ENCODE measurements at places on chromosomes 12 and 14.

DNA sequence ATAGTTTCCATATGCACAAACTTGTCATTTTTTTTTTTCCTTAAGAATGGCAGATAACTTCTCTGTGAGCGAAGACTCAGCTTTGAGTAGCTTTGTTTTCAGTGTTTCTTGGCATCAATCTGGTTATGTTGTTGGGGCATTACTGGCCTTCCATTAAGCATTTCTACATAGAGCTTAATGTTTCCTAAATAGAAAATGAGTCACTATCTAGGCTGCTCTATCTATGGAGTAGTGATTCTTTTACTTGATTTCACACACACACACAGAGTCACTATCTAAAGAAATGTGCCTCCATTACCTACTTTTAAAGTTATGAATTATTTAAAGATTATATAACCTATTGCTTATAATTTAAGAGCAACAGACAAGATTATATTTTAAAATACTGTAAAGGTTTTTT lies 53.9 kb downstream of the TMEM260 start:
- DNase-seq = no peak

DNA sequence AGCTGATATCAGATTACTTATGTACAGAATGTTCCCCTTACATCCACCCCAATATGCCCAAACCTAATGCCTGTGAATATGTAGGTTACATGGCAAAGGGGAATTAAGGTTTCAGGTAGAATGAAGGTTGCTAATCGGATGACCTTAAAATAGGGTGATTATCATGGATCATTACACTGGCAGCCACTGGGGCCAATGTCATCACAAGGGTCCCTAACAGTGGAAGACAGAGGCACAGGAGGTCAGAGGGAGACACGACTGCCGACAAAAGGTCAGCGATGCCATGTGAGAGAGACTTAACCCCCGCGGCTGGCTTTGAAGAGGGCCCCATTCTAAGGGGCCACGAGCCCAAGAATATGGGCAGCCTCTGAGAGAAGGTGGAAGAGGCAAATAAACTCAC lies 106.8 kb upstream of the EVL start:
- DNase-seq = no peak

DNA sequence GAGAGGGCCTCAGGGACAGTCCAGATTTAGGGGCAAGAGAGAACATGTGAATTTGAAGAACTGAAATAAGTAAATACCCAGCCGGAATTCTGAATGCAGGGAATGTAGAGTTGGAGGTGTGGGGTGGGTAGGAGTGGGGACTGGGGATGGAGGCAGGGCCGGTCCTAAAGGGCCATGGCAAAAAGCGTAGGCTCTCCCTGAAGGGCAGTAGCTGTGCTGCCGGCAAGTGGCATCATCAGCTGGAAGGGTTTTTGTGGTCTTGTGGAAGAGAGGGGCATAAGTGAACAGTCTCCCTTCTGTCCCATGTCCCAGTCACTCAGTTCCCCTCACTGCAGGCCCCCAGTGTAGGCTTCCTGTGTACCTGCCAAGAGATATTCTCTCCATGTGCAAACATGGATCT lies 104.6 kb downstream of the GCH1 start:
- no peak for DNase-seq

- no peak for DNase-seq
Observed at GRCh38 chr14:84976805-84977204, 553.1 kb upstream of the FLRT2 start.

DNA sequence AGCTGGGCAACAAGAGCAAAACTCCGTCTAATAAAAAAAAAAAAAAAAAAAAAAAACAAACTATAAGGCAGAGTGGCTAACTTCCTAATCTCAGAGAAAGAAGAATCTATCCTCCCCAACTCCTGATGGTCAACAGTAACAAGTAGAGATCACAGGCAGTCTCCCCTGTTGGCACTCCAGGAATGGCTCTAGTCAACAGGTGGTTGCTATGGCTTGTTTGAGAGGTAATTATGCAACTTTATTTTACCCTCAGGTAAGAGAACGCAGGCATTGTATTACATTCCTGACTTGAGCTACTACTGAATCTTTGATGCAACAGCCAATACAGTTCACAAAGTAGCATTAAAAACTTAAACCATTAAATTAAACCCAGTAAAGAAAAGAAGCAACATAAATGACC lies 180.3 kb downstream of the DICER1 start:
- no peak for DNase-seq

GRCh38 chr14:77097006-77097699 lies 905 bp upstream of the CIPC start:
- DNase-seq = no peak

GRCh38 chr12:53299454-53300180 lies at the start of gene MYG1:
Gene MYG1, plus strand, starts transcription at chr12:53299695. Its CDS starts 43 bp downstream, at chr12:53299738.
- peak; percentile 41 for DNase-seq

DNA sequence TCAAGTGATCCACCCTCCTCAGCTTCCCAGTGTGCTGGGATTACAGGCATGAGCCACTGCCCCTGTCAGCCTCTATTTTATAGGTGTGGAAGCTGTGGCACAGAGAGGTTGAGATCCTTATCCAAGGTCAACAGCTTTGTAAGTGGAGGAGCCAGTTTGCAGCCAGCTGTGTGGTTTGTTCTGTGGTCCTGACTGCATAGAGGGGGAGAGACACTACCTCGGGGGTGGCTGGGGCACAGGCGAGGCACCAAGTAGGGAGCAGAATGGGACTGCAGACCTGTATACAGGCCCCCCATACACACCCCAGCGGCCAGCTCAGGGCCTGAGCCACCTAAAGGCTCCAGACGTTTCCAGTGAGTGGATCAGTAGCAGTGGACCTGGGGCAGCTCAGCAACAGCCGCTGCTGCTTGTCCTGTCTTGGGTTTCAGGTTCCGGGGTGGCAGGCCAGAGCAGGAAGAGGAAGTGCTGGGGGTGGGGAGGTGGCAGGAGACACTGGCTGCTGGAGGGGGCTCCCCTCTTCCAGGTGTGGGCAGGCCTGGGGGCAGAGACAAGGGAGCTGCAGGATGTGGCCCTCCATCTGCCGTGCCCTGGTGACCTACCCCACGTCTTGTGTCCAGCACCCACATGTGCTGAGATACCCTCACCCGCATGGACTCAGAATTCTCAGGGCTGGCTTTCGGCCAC lies 11.0 kb downstream of the ORAI1 start:
- peak; percentile 14 for DNase-seq

GRCh38 chr12:27009881-27010301 lies 4.3 kb downstream of the TM7SF3 start:
- no peak for DNase-seq

DNA sequence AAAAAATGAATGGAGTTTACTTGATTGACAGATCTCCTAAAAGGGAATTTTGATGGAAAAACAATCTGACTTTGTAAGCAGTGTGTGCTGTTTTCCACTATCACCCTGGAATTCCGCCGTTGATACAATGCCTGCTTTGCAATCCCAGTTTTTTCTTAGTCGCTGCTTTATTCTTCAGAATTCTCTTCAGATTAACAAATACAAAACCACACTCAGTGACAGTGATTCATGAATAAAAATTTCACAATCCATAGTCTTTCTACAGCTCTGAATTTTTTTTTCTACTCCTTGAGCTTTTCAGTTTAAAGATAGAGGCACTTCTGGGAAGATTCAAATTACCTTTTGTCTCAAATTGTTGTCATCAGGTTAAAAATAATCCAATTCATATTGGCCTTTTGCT lies 44.6 kb upstream of the KITLG start:
- no peak for DNase-seq

DNA sequence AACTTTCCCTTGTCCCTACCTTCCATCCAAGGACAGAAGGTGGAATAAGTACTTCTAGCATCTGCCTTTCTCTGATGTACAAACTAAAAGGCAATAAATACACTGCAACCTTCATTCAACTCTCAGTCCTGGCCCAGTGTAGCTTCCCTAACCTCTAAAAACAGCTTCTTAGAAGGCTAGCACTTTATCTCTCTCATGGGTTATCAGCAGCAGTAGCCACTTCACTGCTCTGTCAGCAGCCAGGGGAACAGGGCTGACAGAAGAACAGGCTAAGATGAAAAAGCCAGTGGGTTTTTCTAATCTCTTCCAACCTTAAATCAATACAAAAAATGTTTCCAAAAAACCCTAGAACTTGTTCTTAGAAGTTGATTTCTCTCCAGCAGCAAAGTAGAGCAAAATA lies 13.2 kb downstream of the BAZ2A start:
- DNase-seq = no peak

GRCh38 chr14:95256002-95256775 lies 63.5 kb downstream of the CLMN start:
- no peak for DNase-seq

DNA sequence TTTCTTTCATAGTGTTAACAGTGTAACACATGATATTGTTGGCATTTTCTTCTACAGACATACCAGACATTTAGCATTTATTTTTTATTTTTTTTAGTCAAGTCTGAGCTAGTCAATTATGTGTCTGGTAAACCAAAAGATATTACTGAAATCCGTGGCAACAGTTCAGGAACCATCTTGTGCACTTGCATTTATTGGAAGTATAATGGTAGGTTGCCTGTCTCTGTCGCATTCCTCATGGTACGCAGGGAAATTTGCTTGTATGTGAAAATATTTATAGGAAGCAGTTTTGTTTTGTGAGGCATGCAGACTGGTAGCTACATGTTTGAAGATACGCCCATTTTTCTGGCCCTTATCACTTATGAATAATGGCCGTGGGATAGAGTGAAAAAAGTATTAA lies 186.1 kb upstream of the SLC38A2 start:
- DNase-seq = no peak

GRCh38 chr12:113804961-113805600 lies 161.0 kb downstream of the RBM19 start:
- no peak for DNase-seq

DNA sequence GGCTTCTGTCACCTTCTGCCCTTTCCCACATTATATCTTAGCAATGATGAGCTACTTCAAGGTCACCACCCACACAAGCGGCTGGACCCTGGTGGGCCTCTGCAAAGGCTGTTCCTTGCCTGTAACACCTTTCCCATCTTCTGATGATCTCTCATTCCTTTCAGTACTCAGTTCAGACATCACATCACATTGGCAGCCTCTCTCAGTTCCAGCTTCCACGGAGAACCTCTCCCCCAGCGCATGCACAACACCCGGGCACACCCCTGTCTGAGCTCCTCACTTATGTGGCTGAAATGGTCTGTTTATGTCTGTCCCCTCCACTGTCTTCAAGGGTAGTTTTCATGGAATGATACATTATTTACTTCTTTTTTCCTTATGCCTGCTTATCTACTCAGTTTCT lies 6.5 kb upstream of the NID2 start:
- no peak for DNase-seq

DNA sequence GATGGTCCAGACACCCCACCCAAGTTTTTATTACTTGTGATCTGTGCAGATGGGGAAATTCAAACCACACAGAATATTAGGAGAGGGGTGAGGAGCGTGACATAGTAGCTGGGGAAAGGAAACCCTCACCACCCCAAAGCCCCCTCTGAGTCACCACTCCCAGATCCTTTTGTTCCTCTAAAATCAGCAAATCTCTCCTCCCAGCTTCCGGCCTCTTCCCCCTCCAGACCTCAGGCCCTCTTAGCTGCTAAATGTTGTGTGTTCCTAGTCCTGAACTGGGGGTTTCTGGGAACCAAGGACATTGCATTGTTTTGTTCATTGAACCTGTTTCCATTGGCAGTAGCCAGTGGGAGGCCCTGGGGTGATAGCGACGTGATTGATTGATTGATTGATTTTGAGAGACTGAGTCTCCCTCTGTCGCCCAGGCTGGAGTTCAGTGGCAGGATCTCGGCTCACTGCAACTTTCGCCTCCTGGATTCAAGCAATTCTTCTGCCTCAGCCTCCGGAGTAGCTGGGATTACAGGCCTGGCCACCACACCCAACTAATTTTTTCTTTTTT lies 5.9 kb upstream of the ORAI1 start:
- DNase-seq = no peak

- peak; percentile 40 for DNase-seq
Observed at GRCh38 chr12:96399120-96399918, 920 bp downstream of the CDK17 start.

DNA sequence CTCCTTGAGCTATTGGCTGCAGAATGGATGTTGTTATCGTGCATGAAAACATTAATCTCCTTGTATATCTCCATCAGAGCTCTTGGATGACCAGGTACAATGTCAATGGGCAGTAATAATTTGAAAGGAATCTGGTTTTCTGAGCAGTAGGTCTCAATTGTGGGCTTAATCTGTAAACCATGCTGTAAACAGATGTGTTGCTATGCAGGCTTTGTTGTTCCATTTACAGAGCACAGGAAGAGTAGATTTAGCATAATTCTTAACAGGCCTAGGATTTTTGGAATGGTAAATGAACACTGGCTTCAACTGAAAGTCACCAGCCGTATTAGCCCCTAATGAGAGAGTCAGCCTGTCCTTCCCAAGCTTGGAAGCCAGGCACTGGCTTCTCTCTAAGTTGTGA lies 50.4 kb downstream of the ATG14 start:
- DNase-seq = no peak

DNA sequence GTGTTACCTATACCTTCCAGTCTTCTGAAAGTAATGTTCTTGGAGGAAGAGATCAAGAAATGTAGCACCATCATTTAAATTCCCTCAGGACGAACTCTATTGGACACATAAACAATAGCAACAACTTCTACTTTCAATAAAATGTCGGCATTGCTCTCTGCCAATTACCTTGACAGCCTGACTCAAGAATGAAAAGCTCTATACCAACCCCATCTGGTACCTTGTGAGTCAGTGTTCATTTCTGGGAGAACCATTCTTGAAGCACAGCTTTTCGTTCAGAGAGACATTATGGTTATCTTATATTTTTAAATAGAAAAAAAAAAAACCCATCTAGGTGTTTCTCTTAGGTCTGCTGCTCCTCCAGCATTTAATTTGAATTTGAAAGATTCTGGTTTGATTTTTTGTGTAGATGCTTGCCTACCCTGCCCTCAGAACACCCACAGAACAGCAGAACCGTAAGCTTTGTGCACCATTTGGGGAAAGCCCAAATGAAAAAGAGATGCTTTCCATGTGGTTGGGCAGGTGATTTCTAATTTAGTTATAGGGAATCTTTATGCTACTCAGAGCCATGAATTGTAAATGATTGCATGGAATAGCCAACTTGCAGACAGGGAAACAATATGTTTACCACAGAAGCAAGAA lies 156.0 kb downstream of the SAMD4A start:
- no peak for DNase-seq

GRCh38 chr14:63670692-63671091 lies 29.0 kb upstream of the WDR89 start:
- no peak for DNase-seq

DNA sequence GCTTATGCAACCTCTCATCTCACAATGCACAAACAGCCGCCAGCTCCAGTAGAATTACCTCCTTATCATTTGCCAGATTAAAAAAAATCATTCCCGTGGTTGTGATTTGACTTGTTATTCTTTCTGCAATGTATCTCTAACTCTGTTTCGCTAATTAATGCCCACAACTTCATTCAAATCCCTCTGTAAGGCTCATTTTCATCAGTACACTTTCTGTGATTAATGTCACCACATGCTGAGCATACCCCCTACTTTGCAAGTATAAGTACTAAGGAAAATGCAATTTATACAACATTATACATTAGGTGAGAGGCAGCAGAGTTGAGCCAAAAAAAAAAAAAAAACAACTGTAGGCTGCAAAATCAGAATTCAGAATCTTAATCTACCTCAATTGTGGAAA lies 166.0 kb downstream of the FSCB start:
- DNase-seq = no peak

GRCh38 chr14:77212943-77213678 lies 31.5 kb downstream of the TMEM63C start:
- peak; percentile 4 for DNase-seq

Data from activated CD4-positive, CD25-positive, alpha-beta regulatory T cell (primary cell).